ENCODE measurements at places on chromosomes 11 and 22.

DNA sequence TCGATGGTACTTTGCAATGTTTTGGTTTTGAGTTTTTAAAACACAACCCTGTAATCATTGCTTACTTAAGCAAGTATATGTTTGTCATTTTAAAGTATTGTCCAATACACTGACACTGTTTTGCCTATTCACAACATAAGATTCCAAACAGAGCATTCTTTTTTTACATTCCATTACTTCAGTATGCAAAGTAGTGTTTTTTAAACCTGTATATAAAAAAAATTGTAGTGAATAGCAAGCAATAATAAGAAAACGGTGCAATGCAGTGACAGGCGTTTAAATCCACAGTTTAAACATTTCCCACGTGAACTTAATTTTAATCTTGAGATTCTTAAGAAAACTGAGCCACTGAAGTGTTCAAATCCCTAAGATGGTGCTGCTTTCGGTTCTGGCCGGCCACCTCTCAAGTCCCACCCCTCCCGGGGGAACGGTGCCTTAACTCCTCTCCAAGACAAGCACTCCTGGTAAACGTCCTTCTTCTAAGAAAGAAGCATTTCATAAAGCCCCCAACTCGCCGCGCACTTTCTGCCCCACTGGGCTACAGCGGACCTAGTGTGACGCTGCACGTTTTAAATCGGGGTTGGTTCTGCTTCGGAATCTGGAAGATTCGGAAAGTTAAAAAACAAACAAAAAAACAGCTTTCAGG lies 2.9 kb downstream of the PGR start:
- no peak for DNase-seq

GRCh38 chr11:64976651-64977050 lies 4.7 kb upstream of the MAJIN start:
- DNase-seq = no peak

DNA sequence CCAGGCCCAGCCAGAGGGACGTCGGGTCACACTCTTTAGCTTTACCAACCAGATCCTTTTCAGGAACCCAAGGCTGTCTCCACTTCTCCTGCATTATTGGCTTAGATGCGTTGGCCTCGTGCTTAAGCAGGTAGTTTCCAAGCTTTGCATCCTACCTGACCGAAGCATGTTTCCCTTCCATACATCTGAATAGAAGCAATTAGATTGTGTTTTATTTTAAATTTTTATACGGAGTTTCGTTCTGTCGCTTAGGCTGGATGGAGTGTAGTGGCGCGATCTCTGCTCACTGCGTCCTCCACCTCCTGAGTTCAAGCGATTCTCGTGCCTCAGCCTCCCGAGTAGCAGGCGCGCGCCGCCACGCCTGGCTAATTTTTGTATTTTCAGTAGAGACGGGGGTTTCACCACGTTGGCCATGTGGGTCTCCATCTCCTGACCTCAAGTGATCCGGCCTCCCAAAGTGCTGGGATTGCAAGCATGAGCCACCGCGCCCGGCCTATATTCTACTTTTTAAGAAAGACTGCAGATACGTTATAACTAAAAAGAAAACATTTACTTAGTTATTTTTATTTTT lies 677 bp downstream of the DYNC2H1 start:
- DNase-seq = no peak

GRCh38 chr11:77449060-77449521 lies 24.8 kb downstream of the PAK1 start:
- no peak for DNase-seq

- DNase-seq = no peak
Measured at GRCh38 chr11:14971865-14972580, at the start of gene CALCA. TSS of gene CALCA (minus strand) at chr11:14972351. CDS start at chr11:14971192, 1,159 bp downstream.

DNA sequence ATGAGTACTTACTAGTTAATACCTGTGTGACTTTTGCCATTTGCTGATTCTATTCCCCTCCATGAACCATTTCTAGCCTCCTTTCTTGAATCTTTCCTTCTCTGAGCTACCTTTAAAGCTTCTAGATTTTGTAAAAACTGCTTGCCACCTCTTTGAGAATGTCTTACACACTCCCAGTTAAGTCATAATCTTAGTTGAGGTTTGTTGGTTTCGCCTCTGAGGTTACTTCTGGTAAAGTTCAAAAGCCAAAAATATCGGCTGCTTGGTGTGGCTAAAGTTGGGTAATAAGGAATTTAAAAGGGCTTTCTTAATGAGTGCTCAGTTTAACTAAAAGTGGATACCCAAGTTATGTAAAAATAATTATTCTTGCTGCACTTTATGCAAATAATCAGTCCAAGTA lies 10.4 kb upstream of the GLYAT start:
- no peak for DNase-seq

GRCh38 chr22:19510919-19511341 lies 13.3 kb downstream of the CLDN5 start:
- no peak for DNase-seq

GRCh38 chr11:131350872-131351271 lies 19.5 kb upstream of the NTM start:
- no peak for DNase-seq

DNA sequence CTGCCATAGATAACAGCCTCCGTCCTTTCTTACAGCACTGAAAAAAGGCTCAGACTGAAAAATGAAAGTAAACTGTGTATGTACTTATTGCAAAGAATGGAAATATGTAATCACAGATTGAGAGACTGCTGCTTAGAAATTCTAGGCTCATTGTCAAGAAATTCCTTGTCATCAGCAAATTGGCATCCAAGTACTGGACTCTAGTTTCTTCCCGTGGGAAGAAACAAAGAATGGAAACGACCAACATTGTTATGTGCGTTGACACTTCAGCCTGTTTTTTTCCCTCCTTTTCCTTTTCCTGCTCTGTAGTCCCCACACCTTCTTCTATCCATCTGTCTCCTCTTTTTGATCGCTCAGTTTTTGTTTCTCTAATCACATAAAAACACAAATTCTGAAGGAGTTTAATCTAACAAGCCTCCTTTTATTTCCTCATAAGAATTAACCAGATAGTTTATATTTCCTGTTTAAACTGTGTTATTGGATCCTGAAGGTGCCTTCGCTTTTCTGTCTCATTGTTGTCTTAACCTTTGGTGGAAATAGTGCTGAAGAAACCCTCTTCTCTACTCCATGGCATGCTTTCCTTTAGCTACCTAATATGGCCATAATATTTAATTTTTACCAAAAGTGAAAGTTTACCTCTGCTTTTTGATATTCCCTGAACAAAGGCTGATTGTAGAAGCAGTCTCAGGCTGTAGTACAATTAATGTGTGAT lies 20.0 kb upstream of the CASP12 start:
- no peak for DNase-seq

GRCh38 chr22:41799486-41800347 lies 762 bp upstream of the CCDC134 start:
- DNase-seq = no peak

DNA sequence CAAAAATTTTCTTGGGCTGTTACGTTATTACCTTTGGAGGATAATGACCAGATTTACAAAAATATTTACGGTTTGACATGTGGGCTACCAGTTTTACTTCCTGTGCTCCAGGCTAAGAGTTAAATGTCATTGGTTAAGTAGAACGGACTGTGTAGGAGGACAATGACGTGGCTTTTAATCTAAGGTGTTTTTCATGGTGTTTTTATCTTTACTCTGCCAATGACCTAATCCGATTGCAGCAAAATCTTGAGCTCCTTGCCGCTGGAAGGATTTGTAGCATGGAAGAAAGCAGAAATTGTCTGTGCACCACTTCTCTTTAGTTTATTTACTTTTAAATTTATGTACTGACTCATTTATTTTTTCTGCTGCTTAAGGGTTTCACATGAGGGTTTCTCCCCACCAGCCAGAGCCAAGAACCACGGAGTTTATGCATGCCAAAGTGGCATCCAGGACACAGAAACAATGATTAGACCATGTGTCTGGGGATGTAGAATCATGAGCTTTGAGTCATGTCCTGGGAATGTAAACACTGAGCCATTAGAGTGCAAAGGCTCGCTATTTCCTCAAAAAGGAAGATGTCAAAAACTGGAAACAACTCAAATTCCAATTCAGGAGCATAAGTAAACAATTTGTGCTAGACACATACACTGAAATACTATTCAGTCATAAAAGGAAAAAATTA lies 1.9 kb upstream of the CARD16 start:
- no peak for DNase-seq

GRCh38 chr22:46674906-46675305 lies 54.7 kb downstream of the GRAMD4 start:
- DNase-seq = no peak

- no peak for DNase-seq
Measured at GRCh38 chr11:82996966-82997606, 74.6 kb downstream of the RAB30 start.

DNA sequence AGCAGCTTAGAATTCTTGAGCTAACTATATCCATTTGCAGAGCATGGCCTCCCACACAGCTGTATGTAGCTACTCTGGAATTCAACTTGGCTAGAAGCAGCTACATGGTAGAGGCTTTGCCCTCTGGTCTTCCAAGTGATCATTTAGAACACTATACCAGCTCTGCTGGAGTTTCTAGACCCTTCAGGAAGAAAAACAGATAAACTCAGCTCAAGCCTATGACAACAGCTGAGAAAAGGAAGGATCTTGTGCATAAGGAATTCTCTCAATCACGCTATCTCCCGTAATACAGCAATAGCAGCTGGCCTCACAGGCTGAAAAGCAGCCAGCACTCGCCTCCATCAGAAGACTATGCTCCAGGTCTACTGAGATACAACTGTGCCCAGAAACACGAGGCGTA lies 50.6 kb upstream of the APOA1 start:
- DNase-seq = no peak

DNA sequence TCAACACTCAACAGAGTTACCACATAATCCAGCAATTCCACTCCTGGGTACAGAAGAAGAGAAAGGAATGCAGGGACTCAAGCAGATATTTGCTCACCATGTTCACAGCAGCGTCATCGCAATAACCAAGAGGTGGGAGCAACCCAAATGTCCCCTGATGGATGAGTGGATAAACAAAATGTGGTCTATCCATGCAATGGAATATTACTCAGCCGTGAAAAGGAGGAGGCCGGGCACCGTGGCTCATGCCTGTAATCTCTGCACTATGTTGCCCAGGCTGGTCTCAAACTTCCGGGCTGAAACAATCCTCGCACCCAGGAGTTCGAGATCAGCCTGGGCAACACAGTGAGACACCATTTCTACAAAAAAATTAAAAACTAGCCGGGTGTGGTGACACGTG lies 131.7 kb downstream of the CTTN start:
- DNase-seq = no peak

- no peak for DNase-seq
Measured at GRCh38 chr11:10358696-10359095, 53.8 kb downstream of the ADM start.

DNA sequence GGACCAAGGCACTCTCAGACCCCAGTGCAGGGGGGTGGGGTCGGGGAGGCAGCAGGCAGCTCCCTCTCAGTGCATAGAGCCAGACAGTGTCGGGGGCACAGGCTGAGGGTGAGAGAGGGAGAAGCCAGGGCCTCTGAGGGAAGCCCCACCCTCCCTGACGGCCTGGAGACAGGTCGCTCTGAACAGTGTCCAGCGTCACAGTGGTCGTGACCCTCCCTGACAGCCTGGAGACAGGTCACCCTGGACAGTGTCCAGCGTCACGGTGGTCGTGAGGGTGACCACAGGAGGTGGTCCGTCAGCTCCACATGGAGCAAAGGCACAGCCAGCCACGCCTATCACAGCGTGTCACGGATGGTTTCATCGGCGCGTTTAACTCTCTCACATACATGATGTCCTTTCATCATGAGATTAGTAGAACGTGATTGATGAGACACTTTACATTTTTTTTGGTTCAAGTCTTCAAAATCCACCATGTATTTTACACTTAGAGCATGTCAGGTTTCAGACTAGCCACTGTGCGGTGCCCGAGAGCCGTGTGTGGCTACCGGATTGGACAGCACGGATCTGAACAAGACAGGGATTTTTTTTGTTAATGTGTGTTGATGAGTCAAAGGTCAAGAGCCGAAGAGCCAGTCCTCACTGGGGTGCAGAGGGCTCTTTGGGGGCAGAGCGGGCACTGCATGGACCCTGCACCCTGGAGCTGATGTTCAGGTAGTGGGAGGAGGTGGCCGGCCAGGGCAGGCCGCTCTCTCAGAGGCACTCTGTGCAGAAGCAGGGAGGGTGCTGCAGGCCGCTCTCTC lies 23.9 kb upstream of the PANX2 start:
- DNase-seq = no peak

DNA sequence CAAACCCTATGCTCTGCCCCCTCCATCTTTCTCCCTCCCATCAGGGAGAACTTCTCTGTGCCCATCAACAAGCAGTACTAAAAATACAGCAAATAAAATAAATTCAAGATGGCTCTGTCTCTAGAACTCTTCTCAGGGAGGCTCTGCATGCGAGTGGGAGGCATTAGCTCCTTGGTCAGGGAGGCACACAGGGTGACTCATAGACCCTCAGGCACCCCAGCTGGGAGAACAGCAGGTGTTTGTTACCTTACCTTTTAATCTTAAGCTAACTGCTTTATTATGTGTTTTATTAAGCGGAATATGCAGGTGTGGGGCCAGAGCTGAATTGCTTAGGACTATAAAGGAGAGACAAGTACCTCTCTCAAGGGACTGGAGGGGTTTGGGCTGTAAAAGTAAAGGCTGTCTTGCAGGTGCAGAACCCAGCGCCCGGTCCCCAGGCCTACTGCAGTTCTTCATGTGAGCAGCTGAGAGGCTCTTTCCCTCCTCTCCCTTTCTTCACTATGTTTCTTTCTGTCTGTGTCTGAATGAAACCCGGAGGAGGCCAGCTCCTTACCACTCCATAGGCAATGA lies 20.8 kb downstream of the CSNK2A3 start:
- DNase-seq = no peak

DNA sequence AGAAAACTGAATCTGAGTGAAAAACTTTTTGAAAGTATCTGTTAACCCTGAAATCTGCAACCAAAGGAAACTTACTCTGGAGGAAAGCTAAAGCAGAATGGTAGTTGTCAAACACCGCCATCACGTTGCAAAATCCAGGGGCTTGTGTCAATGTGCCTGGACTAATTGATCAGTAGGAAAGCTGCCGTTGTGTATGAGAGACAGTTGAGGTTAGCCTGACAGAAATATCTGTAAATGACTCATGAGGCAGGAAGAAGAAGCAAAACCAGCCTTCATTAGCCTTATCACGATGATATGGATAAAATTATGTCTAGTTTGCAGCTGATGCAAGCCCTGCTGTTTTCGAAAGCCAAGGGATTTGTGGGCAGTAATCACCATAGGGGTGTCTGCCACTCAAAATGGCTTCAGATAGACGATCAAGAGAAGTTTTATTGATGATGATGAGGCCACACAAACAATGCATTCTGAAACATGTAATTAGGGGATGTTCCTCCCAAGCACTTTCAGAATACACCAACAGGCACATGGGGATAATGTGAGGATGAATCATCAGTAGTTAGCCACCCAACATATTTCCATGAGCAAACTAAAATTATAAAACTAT lies 8.9 kb downstream of the SCGB1A1 start:
- no peak for DNase-seq

Data from stimulated activated CD4-positive, alpha-beta T cell treated with anti-CD3 and anti-CD28 coated beads, TNF-alpha, amount 100 ng/mL, for 48 hours (primary cell).